ENCODE measurements at places on chromosomes 1 and 21. TPM values are rescaled to one million over a fixed set of nuclear protein-coding genes. Genes with fewer than 3 reads are reported as not detected.

DNA sequence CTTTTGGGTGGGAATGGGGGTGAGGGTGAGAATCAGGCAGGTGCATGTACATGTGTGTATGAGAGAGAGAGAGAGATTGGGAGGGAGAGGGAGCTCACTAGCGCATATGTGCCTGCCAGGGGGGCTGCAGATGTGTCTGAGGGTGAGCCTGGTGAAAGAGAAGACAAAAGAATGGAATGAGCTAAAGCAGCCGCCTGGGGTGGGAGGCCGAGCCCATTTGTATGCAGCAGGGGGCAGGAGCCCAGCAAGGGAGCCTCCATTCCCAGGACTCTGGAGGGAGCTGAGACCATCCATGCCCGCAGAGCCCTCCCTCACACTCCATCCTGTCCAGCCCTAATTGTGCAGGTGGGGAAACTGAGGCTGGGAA is 95.0 kb downstream of the EPHB2 start:
- H3K27me3 ChIP-seq, result no peaks in the 10 kb centered on the region
- no peak for DNase-seq
- H3K4me3 ChIP-seq, result no peak overlapping the region
- no peaks in the 10 kb centered on the region for H3K36me3 ChIP-seq
- no peak overlapping the region for H3K27ac ChIP-seq

DNA sequence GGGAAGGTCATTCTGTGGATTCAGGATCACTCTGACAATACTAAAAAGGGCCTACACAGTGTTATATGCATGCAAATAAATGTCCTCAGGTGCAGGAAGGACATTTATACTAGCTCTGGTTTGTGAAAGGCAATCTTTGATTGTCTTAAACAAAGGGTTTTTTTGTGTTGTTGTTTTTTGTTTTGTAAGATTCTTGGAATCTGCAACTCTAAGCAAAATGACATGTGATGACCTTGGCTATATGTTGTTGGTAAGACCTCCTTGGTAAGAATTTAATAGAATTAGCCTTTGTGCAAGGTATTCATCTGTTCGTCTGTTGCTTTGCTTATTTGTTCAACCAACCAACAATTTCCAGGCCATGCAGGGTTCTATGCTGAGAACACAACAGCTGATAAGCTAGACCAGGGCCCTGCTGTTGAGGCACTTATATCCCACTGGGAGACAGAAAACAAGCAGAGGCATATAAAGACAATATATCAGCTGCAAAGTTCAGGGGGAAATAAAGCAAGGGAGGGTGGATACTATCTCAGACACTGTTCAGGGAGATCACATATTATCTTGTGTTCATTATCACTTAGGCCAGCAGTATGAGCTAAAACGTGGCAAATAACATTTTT is 60.3 kb downstream of the FH start:
- no peak overlapping the region for H3K27ac ChIP-seq
- no peaks in the 10 kb centered on the region for H3K27me3 ChIP-seq
- H3K4me1 ChIP-seq, result no peaks in the 10 kb centered on the region
- DNase-seq, result no peak
- H3K4me3 ChIP-seq, result no peak overlapping the region
- no peaks in the 10 kb centered on the region for H3K36me3 ChIP-seq

DNA sequence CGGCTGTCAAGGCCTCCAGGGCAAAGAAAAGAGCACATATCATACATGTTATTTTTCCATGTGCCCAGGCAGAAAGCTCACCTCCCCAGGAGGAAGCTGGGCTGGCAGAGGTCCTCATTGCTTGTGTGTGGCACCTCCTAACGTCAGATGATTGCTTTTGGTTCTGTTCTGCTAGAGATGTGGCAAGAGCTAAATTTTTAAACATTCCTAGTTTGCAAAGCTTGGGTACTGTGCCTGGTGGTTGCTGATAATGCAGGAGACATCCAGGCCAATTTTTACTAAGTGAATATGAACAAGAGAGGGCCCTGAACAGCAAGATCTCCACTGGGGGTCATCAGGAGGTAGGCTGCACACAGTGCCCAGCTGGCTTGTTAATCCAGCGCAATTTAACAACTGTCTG is 93.9 kb downstream of the TBX19 start:
- H3K27ac ChIP-seq, result no peak overlapping the region
- H3K4me1 ChIP-seq, result no peaks in the 10 kb centered on the region
- DNase-seq, result no peak

DNA sequence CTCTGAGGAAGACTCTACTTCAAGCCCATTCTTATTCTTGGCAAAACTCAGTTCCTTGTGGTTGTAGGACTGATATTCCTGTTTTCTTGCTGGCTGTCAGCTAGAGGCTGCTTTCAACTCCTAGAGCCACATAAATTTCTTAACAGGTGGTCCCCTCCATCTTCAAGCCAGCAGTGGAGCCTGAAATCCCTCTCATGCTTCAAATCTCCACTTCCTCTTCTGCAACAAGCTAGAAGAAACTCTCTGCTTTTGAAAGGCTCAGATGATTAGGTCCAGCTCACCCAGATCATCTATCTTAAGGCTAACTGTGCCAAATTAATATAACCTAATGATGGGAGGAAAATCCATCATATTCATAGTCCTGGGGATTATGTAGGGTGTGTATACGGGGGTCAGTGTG is 43.2 kb upstream of the CD34 start:
- H3K4me3 ChIP-seq, result no peak overlapping the region
- DNase-seq, result no peak
- no peaks in the 10 kb centered on the region for H3K36me3 ChIP-seq
- H3K27me3 ChIP-seq, result peaks cover 9% of the 10 kb centered on the region
- H3K27ac ChIP-seq, result no peak overlapping the region

- DNase-seq, result peak; percentile 67
- H3K4me1 ChIP-seq, result peaks cover 16% of the 10 kb centered on the region
- H3K36me3 ChIP-seq, result peaks cover 9% of the 10 kb centered on the region
- H3K27me3 ChIP-seq, result no peaks in the 10 kb centered on the region
- H3K4me3 ChIP-seq, result peak within 1 kb of the TSS; percentile 50
Observed at GRCh38 chr1:20732588-20733359, at the start of gene SH2D5. TSS of gene SH2D5 (minus strand) at chr1:20732703. CDS start at chr1:20728044, 4,659 bp downstream.

- no peaks in the 10 kb centered on the region for H3K27me3 ChIP-seq
- DNase-seq, result no peak
- H3K4me3 ChIP-seq, result no peak overlapping the region
- no peak overlapping the region for H3K27ac ChIP-seq
Observed at GRCh38 chr1:52469108-52469507, 64.7 kb downstream of the PRPF38A start.

Gene UTS2
- 0.82 TPM for total RNA-seq

DNA sequence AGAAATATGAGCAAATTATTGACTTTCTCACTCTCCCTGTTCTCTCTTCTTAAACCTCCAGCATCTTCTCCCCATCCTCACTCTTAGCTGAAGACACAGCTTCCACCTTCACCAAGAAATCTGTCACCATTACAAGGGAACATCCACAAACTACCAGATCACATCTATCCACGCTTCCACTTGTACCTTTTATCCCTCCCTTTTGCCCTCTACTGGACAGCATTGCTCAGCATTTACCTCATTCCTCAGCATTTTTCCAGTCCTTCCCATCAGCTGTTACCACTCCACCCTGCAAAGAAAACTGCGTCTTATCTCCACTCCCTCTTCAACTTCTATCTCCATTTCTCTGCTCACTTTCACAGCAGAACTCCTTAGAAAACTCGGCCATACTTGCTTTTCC is 42.6 kb downstream of the KCNJ6 start:
- no peak overlapping the region for H3K27ac ChIP-seq
- H3K4me3 ChIP-seq, result no peak overlapping the region
- H3K27me3 ChIP-seq, result no peaks in the 10 kb centered on the region
- DNase-seq, result no peak
- H3K4me1 ChIP-seq, result no peaks in the 10 kb centered on the region

GRCh38 chr1:230824551-230824918 is 43.8 kb downstream of the C1orf198 start:
- no peak overlapping the region for H3K4me3 ChIP-seq
- H3K27me3 ChIP-seq, result no peaks in the 10 kb centered on the region
- DNase-seq, result no peak
- H3K36me3 ChIP-seq, result no peaks in the 10 kb centered on the region

DNA sequence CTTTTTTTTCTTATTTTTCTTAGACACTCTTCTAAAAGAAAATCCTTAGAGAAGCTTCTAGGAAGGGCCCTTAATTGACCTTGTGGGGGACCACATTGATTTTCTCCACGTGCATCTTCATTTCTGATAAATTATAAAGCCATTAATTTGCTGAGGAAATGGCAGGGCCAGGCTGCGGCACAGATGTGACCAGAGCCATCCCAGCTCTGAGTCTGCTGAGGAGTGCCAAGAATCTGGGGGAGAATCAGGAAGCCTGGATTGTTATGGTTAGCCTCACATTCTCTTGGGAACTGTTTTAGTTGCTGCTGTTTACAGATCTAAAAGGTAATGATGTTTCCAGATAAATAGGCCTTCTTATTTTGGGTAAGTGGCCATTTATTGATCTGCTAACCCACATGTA is 16.2 kb downstream of the PROX1 start:
- peak; percentile 26 for DNase-seq
- H3K27ac ChIP-seq, result no peak overlapping the region
- H3K27me3 ChIP-seq, result no peaks in the 10 kb centered on the region
- peaks cover 22% of the 10 kb centered on the region for H3K4me1 ChIP-seq
- H3K4me3 ChIP-seq, result no peak overlapping the region
- no peaks in the 10 kb centered on the region for H3K36me3 ChIP-seq

Gene ELF3
- 150 TPM for total RNA-seq

GRCh38 chr1:9892563-9893528 is 17.2 kb downstream of the CTNNBIP1 start:
- no peak for DNase-seq
- H3K36me3 ChIP-seq, result no peaks in the 10 kb centered on the region
- H3K4me3 ChIP-seq, result no peak overlapping the region
- peaks cover 11% of the 10 kb centered on the region for H3K4me1 ChIP-seq
- H3K27me3 ChIP-seq, result no peaks in the 10 kb centered on the region

DNA sequence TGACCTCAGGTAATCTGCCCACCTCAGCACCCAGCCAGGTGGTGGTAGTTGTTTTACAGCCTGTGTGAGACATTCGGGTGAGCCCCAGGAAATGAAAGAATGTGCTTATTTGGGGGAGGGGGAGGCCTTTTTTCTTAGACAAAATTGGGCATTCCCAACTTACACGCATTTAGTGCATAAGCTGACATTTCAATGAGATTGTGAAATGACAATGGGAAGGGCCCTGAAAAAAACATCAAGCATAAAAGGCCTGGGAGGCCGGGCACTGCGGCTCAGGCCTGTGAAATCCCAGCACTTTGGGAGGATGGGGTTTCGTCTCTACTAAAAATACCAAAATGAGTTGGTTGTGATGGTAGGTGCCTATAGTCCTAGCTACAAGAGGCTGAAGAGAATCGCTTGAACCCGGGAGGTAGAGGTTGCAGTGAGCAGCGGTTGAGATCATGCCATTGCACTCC is 5.0 kb downstream of the GAS5 start:
- no peak overlapping the region for H3K4me3 ChIP-seq
- no peaks in the 10 kb centered on the region for H3K27me3 ChIP-seq
- peaks cover 46% of the 10 kb centered on the region for H3K36me3 ChIP-seq
- DNase-seq, result no peak
- peaks cover 7% of the 10 kb centered on the region for H3K4me1 ChIP-seq
- no peak overlapping the region for H3K27ac ChIP-seq

- DNase-seq, result no peak
- H3K4me1 ChIP-seq, result peaks cover 6% of the 10 kb centered on the region
- peak overlapping the region; percentile 55 for H3K27ac ChIP-seq
- no peaks in the 10 kb centered on the region for H3K27me3 ChIP-seq
Observed at GRCh38 chr1:115088871-115089419, 358 bp downstream of the TSPAN2 start.

GRCh38 chr1:19812875-19813642 is 2.0 kb downstream of the RNF186 start:
- no peak overlapping the region for H3K27ac ChIP-seq
- H3K4me3 ChIP-seq, result no peak overlapping the region
- H3K27me3 ChIP-seq, result no peaks in the 10 kb centered on the region
- DNase-seq, result no peak

DNA sequence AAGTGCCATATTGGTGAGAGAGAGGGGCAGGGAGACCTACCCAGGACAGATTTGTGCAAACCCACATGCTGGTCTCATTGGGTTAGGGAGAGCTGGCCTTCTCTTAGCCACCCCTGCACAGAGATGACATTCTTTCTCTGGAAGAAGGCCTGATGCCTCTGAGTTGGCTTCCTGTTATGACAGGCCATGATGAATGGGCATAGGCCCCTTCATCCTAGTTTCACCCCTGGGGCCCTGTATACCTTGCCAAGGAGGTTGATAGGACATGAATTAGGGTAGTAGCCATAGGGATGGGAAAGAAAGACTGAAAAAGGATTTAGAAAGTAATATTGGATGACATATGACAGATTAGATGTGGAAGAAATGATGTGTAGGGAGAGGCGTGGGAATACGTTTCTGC is 46.6 kb downstream of the TENT5C start:
- no peaks in the 10 kb centered on the region for H3K36me3 ChIP-seq
- no peak overlapping the region for H3K27ac ChIP-seq
- no peak overlapping the region for H3K4me3 ChIP-seq
- H3K27me3 ChIP-seq, result no peaks in the 10 kb centered on the region

Gene CFAP45
- 13.6 TPM for total RNA-seq

- H3K4me1 ChIP-seq, result peaks cover 9% of the 10 kb centered on the region
- H3K27me3 ChIP-seq, result no peaks in the 10 kb centered on the region
- peak overlapping the region; percentile 94 for H3K27ac ChIP-seq
- no peak for DNase-seq
- peak overlapping the region; percentile 66 for H3K4me3 ChIP-seq
Observed at GRCh38 chr1:181104790-181105133, 16.3 kb downstream of the IER5 start.

- DNase-seq, result no peak
- H3K4me1 ChIP-seq, result peaks cover 27% of the 10 kb centered on the region
- peaks cover 20% of the 10 kb centered on the region for H3K36me3 ChIP-seq
- no peak overlapping the region for H3K27ac ChIP-seq
- H3K27me3 ChIP-seq, result no peaks in the 10 kb centered on the region
- no peak overlapping the region for H3K4me3 ChIP-seq
Observed at GRCh38 chr1:154952664-154953063, 3.2 kb downstream of the PBXIP1 start.

Gene FCRLB
- total RNA-seq, result 0.34 TPM

DNA sequence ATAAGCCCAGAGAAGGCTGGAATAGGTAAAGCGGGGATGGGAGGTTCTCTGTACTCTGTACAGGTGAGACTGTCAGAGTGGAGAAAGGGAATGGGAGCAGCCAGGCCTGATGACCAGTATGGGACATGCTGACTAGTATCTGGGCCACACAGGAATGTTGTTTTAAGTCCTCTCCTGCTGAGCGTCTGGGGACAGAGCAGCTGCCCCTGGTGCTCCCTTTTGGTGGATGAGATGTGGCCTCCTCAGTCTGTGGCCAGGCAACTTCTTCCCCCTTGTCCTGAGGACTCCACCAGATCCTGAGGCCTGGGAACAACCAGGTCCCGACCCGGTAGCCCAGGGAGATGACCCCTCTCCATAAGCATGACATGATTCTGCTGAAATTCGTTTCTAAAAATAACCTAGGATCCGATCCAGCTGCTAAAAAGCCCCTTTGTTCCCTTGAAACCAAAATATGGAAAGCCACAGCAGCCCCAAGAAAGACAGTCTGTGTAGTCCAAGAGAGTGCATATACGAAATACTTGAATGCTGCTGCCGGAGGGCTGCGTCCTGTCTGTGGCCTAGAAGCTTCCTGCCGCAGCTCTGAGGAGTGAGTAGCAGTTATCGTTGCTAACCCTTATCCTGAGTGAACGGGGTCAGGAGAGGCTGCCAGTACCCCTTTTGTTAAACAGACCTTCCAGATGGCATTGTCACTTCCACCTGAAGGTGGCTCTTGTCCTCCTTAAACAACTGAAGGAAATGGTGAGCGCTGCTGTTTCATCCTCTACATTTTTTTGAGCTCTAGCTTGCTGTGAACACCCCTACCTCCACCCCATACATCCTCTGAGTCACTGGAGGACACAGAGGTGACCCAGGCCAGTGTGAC is 47.1 kb downstream of the ATP2B4 start:
- H3K27ac ChIP-seq, result peak overlapping the region; percentile 82
- no peaks in the 10 kb centered on the region for H3K27me3 ChIP-seq
- H3K36me3 ChIP-seq, result peaks cover 9% of the 10 kb centered on the region
- peak; percentile 78 for DNase-seq
- H3K4me1 ChIP-seq, result peaks cover 33% of the 10 kb centered on the region
